ENCODE measurements at places on chromosomes 7 and 10.

- DNase-seq, result no peak
Measured at GRCh38 chr7:105800442-105800841, 76.0 kb downstream of the ATXN7L1 start.

- no peak for DNase-seq
Measured at GRCh38 chr10:77955136-77955535, 28.6 kb upstream of the DLG5 start.

DNA sequence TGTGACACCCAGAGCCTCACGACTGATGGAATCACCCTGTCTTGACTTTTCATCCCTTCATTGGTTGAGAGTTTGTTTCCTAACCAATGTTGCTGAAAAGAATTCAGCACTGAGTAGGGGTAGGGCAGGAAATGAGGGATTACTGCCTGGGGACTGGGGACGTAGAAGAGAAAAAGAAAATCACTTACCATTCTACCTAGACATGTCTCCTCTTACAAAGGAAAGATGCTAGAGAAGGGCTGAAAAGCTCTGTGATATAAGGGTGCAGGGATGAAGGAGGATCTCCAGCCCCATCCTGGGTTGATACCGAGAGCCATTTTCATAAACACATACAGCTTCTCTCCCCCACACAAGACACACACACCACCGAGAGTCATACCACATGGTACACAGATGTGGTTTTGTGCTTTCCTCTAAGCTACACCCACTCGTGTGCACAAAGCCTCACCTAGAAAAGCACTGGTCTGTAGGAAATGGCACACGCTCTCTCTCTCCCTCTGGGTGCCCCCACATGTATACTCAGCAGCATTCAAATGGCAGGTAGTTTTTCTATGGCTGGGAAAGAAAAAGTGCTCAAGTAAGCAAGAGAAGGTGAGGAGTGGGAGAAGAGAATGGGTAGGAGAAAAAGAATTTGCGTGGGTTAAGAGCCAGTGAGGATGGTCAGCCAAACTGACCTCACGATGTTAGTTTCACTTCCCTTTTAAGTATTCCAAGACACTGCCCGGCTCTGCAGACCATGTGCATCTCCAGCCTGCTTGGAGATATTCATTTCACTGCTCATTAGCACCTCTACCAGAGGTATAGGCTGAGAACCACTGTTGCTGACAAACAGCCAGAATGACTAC lies 85.8 kb downstream of the CALD1 start:
- no peak for DNase-seq

DNA sequence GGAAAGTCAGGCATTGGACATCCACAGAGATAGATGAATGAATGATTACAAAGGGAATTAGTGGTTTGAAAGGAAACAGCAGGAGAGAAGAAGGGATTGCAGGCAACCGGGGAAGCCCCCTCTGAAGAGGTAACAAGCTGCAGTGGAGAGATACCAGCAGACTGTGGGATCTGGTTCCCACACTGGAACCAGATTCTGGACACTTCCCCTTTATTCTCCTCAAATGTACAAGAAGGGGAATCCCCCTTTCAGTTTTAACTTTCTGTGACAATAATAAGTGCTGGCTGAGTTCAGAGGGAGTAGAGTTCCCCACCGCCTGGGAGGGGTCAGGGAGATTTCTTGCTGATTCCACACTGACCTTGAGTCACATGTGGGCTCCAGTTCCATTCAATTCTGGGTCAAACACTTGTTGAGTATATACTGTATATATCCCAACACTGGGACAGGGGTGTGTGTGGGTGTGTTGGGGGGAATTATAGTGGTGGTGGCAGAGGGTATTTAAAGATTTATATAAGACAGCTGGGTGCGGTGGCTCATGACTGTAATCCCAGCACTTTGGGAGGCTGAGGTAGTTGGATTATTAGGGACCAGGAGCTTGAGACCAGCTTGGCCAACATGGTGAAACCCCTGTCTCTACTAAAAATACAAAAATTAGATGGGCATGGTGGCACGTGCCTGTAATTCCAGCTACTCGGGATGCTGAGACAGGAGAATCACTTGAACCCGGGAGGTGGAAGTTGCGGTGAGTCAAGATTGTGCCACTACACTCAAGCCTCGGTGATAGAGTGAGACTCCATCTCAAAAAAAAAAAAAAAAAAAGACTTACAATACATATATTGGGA lies 16.5 kb upstream of the DDIT4 start:
- DNase-seq, result no peak

DNA sequence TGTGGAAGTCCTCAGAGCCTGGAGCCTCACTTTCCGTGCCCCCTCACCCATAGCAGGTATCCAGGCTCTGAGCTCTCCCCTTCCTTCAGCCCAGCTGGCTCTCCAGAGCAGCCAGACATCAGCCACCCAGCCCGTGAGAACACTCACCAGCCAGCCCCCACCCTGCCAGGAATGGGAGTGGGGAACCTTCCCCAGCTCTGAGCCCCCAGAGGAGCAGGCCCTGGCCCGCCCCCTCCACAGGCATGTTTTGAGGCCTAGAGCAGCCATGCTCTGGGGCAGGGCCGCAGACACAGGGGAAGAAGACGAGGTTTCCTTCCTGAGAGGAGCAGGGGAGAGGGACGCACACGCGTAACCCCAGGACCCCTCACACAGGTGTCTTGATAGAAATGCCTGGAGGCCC lies 70.0 kb upstream of the COL13A1 start:
- no peak for DNase-seq

- DNase-seq, result no peak
Measured at GRCh38 chr7:29019896-29020295, 61.8 kb upstream of the TRIL start.

DNA sequence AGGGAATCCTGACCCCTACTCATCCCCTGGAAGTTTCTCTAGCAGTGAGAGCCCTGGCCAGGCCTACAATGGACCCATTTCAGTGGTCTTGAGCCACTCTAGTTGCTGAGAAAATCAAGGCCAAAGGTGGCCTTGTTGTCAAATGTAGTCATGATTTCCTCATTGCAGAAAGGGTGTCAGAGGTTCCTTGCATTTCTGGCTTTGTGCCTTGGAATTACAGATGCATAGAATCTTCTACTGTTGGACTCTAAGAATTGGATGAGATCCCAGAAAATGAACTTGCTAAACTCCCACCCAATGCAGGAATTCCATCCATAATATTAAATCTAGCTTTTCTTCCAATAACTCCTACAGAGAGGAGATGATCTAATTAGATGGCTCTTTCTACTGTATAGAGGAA lies 12.2 kb downstream of the CPA2 start:
- DNase-seq, result no peak

GRCh38 chr10:71868192-71868697 lies 17.2 kb upstream of the PSAP start:
- no peak for DNase-seq

- no peak for DNase-seq
Measured at GRCh38 chr7:52088008-52088901, 771.6 kb upstream of the COBL start.

DNA sequence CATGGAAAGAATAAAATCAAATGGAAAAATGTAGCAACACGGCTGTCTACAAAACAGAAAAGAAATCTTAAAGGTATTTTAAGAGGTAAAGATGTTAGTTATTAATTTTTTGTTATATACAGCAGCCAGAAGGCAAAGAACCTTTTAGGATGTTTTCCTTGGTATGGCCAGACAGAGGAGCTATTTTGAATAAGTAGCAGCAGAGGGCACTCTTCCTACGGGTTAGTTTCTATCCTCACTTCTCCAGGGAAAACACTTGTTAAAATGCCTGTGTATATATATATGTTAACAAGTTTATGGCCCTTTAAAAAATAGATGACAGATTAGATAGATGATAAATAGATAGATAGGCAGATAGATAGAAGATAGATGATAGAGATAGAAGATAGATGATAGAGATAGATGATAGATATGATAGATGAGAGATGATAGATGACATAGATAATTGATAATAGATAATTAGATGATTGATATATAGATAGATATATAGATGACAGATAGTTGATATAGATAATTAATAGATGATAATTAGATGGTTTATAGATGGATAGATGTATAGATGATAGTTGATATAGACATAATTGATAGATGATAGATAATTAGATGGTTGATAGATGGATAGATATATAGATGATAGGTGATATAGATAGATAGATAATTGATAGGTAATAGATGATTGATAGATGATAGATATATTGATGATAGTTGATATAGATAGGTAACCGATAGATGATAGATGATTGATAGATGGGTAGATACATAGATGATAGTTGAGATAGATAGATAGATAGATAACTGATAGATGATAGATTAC lies 57.8 kb upstream of the WIPF3 start:
- peak; percentile 3 for DNase-seq

DNA sequence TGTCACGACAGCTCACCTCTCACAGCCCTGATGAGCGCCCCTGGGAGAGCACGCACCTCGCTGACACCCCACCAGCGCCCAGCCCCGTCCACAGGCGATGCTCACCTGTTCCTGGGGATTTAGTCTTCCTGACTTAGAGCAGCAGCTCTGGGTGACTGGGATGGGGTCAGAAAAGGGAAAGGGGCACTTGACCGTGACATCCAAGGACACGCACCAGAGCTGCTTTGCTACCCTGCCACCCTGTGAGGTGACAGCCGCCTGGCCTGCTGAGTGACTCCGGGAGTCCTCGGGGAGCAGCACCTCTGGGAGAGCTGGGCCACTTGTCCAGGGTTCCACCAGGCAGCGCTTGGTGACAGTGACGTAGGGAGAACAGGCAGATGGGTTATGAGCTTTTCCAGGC lies 148.2 kb downstream of the PRKAG2 start:
- no peak for DNase-seq

- DNase-seq, result no peak
Measured at GRCh38 chr10:73167458-73167782, 388 bp downstream of the ECD start.

- DNase-seq, result no peak
Measured at GRCh38 chr10:72370201-72370722, 15.5 kb upstream of the DNAJB12 start.

DNA sequence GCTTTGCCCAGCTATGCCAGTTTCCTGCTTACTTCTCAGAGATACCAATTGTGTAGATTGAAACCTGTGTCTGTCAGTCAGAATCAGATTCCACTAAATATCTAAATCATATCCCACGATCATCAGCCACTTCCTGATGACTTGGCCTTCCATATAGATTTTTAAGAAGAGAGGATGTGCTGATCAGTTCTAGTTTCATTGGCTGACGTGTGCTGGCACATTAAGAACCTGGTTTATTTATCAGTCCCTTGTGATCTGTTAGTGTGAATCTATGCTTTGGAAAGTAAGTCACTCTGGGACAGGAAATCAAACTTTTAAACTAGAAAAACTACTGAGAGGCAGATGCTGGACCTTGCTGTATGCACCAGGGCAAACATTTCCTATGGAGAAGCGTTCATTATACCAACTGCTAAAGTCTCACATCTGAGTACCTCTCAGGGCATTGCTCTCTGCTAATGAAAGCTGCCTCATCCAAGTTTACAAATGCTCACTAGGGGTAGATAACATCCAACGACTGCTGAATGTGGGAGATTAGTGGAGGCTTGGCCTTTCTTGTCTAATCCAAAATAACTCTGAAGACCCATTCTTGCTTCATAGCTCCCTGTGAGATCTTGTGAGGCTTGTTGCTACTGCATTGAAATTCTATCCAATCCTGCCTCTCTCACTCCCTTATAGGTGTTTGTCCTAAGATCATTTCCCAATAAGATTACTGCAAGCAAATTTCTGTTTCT lies 109.1 kb downstream of the ARL4A start:
- DNase-seq, result no peak

DNA sequence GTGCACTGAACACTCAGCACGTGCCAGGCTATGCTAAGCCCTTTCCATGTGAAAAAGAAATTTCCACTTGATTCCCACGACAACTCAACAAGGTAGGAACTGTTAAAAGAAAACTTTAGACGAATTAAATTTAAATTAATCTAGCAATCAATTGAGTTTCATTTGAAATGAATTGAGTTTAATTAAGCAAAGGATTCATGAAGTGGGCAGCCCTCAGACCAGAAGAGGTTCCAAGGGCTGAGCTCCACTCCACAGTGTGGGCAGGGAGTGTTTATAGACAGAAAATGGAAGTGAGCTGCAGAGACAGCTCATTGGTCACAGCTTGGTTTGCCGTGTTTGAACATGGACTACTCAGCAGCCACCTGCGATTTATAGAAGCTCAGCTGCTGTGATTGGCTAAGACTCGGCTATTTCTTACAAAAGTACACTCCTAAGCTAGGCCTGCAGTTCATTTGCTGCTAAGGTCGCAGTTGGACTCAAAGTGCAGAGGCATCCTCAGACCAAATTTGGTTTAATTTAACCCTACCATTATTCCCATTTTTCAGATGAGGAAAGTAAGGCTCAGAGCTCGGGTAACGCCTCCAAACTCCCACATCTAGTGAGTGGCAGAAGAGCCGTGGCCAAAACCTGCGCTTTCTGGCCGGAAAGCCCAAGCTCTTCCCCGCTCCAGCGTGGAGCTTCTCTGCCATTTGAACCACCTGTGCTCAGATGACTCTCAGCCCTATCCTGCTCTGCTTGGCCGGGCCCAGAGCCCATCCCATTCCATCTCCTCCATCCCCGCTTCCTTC lies 24.9 kb downstream of the CALML3 start:
- DNase-seq, result no peak

GRCh38 chr10:110029450-110029849 lies 21.7 kb downstream of the ADD3 start:
- DNase-seq, result no peak

DNA sequence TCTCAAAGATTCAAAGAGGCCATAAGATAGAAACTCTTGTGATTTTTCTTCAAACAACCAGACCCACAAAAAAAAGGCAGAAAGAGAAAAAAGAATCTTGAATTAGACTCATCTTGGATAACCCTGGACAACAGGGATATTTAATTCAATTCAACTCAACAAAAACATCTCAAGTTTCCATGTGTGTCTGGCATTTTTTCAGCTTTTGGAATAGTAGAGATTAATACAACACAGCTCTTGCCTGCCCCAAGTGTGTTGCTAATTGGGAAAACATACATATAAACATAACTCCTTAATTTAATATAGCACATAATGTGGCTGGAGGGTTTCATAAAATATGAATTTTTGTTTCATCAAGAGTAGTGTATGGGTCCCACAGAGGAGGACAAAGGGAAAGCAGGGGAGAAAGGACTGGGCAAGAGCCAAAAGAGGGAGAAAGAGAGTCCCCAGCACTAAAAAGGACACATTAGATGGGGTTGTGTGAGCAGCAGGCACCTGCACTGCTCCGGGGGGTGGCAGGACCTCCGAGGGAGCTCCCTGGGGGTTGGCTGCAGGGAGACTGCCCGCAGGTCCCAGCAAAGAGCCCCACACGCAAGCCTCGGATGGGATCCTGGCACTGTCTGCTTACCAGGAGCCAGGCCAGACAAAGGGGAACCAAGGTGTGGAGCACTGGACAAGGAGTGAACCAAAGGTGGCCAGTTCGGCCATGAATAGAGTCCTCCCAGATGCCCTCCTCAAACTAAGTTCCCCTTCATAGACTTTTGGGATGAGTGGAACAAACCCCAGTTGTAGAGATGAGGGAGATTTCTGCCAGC lies 65.6 kb upstream of the TMEM72 start:
- DNase-seq, result no peak

- DNase-seq, result no peak
Measured at GRCh38 chr10:8096931-8097330, 42.4 kb downstream of the GATA3 start.
